ENCODE measurements at places on chromosomes 1 and 21.

- DNase-seq = no peak
Observed at GRCh38 chr1:197127246-197127912, 19.1 kb downstream of the ASPM start.

DNA sequence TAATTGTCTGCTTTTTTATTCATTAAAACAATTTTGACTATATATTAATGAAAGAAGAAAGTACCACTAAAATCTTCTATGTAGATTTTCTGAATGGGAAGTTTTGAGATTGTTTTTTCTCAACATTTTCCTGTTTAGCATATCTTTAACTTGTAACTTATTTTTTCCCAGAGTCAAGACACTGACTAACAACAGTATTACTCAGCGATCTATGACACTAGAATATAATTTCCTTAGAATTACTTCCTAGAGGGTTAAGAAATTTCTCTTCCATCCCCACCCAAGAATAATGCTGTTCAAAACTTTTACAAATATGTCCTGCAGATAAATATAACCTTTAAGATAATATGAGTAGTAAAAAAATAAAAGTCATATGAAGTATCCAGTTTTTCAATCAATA, 218.2 kb upstream of the NR5A2 start:
- DNase-seq = no peak

DNA sequence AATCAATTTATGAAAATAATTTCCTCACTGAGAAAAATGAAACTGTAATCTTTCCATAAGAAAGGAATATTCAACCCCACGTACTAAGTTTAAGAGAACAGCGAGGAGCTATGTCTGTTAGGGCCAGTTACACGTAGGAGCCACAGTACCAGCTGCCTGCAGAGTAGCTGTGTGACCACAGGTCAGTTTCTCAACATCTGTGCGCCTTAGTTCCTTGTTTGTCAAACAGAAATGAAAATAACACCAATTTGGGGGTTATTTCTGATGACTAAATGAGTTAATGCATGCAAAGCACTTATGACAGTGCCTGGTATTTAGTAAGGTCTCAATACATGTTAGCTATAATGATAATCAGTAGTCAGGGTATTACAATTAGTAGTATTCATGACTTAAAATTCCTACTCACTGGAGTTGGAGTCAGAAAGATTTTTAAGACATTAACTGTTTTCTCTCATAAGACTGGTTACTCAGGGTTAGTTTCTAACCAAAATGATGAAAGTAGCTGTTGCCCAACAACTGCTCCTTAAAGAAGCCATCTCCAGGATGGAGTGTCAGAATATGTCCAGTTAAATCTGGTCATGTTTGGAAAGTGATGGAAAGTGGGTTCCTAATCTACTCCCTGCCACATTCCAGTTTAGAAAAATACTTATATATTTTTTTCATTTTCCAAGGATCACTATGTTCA, 85.8 kb upstream of the ZNF648 start:
- no peak for DNase-seq

DNA sequence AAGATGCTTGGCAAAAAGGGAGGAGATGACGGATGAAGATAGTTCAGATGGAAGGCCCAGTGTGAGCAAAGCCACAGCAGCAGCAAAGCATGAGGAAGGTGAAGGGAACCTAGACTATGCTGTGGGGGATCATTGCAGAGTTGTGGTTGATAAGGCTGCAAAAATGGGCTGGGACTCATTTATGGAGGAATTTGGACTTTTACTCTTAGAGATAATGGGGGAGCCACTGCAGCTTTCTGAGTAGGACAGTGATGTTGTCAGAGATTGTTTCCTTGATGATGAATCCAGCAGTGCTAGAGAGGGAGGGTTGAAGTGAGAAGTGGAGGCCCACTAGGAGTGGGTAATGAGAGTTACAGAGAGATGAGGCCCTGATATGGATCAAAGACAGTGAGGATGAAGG, 2.1 kb upstream of the C8A start:
- DNase-seq = no peak

DNA sequence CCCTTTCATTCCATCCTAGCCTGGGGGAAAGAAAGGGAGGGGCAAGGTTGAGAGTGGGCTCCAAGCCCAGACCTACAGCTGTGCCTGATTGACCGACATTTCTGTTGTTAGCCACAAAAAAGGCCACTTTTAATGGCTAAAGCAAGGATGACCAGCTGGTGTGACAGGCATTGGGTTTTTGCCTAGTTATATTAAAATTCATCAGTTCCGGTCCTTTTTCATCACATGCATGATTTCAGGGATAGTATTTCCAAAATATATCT, 192.3 kb downstream of the ZNF326 start:
- DNase-seq = no peak

GRCh38 chr1:163813251-163813650, 491.5 kb downstream of the NUF2 start:
- DNase-seq = no peak

DNA sequence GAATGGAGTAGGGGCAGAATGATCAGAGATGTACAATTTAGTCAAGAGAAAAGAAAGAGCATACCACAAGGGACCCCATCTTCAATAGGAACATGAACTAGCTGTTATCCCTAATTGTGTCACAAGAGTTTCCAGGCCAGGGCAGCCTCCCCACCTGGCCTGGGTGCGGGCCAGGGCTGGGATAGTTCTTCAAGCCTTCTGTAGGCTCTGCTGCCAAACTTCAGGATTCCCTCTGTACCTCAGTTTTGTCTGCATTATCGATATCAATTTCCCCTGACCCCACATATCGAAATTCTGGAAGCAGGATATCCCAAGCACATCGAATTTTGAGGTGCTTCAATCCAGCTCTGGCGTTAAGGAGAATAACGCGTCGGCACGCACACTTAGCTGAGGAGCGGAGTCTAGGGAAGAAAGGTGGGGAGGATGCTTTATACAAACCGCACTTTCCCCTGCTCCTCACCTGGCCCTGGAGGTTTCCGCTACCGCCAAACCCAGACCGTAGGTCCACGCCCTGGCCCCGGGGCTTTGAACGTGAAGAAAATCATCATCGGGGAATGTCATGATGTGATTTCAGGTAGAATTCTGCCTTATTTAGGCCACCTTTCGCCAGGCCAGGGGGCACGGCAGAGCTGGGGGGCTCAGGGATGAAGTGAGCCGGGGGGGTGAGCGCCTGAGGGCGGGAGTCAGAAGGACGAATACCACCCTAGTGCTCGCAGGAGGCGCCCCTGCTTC, 7.4 kb downstream of the HLX start:
- DNase-seq = no peak

GRCh38 chr1:52733368-52733767, 7.1 kb downstream of the ZYG11B start:
- DNase-seq = no peak

DNA sequence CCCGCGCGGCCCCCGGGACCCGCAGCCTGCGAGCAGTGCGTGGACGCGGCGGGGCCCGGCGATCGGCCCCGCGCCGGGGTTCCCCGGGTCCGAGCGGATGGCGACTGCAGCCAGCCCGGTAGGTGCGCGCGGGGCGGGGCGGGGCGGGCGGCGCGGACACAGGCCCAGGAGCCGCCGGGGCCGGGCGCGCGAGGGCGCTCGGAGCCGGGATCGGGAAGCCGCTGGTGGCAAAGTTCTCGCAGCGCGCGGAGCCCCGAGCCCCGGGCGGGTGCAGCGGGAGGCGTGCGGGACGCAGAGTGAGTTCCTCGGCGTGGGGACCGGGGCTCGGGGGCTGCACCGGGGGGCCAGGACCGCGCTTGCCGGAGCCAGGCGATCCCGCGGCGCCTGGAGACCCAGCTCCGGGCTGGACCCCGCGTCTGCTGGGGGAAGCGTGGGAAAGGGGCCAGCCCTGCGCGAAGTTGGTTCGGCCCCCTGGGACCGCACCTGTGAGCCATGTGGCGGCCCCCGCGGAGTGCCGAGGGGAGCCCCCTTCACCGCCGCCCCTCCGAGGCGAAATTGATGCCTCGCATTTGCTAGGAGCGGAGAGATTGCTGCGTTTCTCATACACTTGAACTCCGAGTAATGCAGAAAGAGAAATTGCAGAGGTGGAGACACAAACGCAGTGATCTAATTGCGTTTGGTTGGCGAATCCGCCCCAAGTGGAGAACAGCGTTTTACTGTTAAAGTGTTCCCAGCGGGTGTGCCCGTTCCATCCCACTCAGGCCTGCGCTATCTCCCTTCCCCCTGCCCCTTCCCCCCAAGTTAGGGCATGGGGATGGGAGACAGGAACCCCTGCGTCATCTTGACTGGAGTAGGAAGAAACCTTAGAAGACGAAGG, 228.9 kb upstream of the TMEM51 start:
- no peak for DNase-seq

- no peak for DNase-seq
Observed at GRCh38 chr1:119375366-119375765, 6.8 kb downstream of the HAO2 start.

DNA sequence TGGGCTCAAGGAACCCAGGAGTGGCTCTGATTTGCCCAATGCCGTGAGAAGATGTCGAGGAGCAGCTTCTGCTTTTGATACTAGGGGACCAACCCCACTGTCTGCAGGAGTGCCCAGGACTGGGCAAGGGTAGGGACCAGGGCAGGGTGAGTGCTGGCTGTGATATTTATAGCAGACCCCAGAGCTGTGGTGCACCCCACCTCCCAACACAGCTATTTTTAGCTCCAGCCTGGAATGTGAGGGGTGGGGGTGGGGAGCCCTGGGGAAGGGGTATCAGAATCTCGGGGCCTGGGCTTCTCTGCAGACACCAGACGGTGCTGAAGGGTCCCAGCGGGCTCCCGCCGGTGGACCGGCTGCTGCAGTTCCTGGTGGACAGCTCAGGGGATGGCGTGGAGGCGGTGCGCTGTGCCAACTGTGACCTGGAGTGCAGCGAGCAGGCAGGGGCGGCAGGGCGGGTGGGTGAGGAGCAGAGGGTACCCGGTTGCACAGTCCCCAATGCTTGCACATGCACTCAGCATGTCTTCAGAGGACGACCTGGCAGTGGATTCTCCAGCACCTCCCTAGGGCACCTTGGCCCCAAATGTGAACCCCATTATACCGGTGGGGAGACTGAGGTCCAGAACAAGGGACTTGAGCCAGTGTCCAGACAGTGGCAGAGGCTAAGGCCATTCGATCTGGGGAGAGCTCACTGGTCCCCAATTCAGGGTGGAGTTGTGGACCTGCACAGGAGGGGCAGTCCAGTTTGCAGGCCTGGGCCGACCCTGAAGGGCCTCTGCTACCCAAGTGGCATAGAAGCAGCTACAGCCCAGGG, 1.4 kb downstream of the RNF207 start:
- no peak for DNase-seq

DNA sequence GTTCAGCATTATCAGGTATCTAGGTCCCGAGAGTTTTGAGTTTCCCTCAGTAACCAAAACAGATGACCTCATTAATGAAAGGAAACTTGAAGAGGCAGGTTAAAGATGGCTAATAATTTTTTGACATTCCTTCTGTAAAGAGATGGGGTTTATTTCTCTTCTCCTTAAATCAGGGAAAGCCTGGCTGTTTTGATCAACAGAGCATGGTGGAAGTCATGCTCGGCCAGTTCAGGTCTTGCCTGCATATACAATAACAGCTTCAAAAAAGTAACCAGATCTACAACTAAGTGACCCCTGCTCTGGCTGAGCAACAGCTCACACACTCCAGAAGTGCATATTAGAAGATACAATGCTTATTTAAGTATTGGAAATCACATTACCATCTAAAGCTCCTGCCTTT, 36.6 kb upstream of the POU2F1 start:
- no peak for DNase-seq

DNA sequence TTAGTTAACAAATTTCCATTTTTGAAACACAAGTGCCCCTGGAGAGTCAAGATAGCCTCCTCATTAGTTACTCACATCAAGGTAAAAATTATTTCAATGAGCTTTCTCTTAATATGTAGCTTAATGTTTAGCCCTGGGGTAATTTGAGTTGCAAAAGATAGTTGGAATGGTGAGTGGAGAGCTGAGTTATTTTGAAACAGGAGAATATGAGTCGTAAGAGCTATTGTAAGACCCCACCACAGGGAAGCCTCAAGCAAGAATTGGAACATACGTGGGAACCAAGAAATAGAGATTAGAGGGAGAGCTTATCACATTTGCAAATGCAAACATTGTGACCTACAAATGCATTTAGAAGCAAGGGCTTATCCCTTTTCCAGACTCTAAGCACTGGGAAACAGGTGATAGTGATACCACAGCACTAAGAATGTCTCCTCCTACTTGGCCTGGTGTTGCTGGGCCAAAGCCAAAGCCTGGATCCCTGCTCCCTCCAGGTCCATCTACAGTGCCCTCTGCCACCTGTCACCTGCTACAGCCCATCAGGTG, 635.1 kb downstream of the PTPRC start:
- no peak for DNase-seq

GRCh38 chr1:1006305-1007159, 6.6 kb upstream of the HES4 start:
- no peak for DNase-seq

- no peak for DNase-seq
Observed at GRCh38 chr21:23718446-23719285, 1888.6 kb downstream of the MRPL39 start.

DNA sequence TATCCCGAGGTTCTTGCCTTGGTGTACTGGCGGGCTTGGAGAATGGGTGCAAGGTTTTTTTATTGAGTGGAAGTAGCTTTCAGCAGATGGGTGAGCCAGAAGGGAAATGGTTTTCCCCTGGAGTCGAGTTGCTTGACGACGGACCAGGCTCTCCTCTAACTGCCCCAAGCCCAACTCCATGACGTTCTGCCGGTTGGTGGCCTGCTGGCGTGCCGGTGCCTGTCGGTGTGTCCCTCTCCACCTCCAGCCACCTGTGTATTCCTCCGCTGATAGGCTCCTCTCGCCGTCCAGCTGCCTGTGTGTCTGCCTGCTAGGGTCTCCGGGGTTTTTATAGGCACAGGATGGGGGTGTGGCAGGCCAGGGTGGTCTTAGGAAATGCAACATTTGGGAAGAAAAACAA, 34.3 kb upstream of the PTGFRN start:
- no peak for DNase-seq

GRCh38 chr1:204287466-204287891, 72.2 kb downstream of the PLEKHA6 start:
- DNase-seq = no peak

- no peak for DNase-seq
Observed at GRCh38 chr1:32695098-32695904, 7.3 kb downstream of the SYNC start.

GRCh38 chr1:156146769-156147405, 6.5 kb upstream of the SEMA4A start:
- DNase-seq = no peak

DNA sequence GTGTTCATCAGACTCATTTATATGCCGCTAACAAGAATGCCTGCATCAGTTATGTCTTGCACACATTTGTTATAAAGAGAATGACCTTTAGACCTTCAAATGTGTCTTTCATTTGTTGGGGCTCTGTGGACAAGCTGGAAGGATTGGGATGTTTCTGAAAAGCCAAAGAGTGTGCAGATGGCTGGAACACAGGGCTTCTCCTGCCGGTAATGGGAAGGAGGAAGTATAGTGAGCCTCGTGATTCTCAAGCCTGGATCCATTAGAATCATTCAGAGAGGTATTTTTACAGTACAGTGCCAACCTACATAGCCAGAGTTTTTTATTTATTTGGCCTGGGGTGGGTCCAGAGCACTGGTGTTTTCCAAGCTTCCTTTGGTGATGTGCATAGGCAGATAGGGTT, 40.6 kb upstream of the ATP1A1 start:
- no peak for DNase-seq

All from HFF-Myc (cell line).